ENCODE measurements at places on chromosomes 7 and 10.

DNA sequence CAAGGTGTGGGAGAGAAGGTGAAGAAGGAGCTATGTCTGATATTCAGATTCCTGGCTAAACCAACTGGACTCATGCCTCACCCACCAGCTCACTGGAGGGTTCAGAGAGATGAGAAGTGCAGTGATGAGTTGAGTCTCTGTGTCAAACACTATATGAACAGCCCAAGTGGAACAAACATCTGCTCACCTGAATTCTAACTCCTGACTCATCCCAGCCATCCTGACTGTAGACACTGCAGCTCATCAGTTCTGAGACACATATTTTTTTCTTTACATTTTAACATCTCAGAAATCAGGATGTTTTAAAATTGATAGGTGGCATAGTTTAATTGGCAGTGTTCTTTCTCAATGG is 27.3 kb downstream of the GSDME start:
- DNase-seq = no peak

DNA sequence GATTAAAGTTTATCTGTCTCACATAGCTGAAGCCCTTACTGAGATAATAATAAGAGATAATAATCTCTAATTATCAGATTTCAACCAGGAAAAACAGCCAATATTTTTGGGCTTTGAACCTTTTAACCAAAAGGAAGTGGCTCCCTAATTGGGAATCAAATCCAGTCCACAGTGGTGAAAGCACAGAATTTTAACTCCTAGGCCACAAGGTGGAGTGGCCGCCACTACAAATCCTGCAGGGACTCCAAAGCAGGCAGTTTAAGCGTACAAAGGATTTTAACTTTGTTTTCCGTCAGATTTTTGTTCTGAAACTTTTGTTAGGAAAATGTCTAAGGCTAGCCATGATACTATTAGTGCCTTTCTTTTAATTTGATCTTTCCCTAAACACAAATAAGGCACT is 99.6 kb upstream of the CCNY start:
- DNase-seq = no peak

DNA sequence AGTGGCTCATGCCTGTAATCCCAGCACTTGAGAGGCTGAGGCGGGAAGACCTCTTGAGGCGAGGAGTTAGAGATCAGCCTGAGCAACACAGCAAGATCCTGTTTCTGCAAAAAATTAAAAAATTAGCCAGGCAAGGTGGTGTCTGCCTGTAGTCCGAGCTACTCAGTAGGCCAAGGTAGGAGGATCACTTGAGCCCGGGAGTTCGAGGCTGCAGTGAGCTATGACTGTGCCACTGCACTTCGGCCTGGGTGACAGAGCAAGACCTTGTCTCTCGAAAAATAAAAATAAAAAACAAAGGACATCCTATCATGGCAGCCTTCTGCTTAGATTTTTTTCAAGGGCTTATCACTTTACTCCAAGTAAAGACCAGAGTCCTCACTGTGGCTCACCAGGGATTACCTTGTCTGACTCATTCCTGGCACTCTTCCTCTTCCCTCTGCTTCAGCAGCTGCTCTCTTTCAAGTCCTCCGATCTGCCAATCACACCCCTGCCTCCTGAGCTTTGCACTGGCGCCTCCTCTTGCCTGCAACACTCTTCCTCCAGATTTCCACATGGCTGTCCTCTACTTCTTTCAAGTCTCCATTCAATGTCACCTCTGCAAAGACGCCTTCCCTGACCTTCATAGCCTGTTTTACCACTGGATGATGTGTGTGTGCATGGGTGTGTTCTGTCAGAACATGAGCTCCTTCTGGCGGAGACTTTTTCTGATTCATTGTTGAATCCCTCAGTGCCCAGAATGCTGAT is 7.7 kb downstream of the PRTFDC1 start:
- no peak for DNase-seq

DNA sequence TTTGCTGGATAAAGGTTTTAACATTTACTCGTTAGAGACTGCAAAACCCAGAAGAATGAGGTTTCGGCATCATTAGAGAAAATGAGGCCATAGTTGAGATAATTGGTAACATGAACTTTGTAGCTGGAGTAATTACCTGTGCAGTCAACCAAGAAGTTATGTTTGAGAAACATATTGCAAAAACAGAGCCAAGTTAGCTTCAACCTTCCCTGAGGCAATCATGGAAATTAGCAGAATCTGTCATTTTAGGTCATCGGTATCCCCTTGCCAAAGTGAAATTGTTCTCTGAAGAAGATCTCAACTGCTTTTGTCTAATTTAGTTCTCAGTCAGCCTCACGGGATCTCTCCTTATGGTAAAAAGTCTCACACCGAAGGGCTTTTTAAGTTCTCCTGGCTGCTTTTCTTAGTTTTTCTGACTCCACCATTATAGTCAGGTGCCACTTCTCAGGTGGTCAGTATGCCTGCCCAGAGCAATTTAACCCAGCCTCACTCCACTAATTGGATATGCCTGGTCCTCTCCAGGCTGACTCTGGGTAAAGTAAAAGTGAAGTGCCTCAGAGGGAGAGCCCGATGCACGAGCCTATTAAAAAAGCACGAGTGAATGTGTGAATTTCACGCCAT is 52.5 kb downstream of the NRCAM start:
- no peak for DNase-seq

DNA sequence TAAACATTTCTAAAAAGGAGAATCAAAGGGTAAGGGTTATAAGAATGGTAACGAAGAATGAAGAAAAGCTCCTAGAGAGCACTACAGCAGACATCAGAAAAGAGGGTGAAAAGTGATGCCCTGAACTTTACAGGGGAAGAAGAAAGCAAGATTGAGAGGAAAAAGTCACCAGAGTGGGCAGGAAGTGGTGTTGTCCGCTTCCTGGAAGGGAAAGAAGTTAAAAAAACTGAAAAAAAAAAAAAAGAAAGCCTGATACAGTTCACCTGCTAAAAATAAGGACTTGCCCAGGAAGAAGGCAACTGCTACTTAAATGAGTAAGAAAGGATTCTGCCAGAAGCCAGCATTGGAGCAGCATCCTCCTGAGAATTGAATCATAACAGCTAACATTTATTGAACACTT is 330.1 kb upstream of the PHF14 start:
- no peak for DNase-seq

DNA sequence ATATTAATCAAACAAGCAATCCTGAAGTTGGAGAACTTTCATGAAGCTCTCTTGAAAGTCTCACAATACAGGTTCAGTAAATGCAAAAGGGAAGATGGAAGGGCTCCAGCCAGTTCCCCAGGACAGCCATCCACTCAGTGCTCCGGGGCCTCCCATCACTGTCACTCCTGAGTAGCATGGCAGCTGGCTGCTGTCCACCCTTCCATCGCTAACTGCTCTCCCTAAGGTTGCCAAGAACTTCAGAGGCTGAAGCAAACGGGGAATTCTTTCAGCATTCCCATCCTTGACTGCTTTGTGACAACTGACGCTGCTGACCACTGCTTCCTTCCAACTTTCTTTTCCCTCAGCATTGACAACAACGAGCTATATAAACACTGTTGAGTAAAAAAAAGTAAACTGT is 69.1 kb downstream of the VPS41 start:
- peak; percentile 22 for DNase-seq

DNA sequence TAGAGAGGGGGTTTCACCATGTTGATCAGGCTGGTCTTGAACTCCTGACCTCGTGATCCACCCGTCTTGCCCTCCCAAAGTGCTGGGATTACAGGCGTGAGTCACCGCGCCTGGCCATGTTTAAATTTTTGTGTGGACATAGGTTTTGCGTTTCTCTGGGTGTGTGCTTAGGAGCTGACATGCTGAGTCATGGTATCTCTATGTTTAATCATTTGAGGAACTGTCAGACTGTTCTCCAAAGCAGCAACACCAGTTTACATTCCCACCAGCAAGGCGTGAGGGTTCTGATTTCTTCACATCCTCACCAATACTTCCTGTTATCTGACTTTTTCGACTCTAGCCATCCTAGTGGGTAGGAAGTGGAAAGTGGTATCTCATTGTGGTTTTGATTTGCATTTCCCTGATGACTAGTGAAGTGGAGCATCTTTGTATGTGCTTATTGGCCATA is 153.7 kb downstream of the DNAJB6 start:
- no peak for DNase-seq

DNA sequence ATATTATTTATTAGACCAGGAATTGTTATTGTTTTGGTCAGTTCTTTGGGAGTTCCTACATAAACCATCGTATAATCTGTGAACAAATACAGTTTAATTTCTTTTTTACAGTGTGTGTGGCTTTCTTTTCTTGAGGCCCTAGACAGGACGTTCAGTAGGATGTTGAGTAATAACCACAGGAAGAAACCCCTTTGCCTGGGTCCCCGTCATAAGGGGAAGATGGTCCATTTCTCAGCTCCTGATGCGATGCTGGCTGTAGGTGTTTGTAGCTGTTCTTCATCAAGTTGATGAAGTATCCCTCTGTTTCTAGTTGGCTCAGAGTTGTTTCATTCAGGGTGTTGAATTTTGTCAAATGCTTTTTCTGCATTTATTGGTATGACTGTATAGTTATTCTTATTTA is 219.7 kb upstream of the ADARB2 start:
- no peak for DNase-seq

DNA sequence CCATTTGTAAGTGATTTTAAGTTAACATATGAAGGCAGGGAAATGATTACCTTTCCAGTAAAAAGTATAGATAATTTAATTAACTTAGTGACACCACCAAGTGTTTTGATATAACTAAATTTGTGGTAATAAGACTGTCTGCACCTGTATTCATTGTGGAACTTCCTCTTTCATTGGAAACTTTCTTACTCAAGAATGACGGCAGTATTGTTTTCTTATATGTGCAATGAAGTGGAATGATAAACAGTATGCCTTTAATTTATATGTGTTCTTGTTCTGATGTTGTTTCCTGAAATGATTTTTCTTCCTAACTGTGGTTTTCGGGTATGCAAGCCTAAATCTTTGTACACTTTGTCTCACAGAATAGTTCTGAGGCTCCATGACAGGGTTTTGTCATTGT is 46.4 kb downstream of the CASD1 start:
- DNase-seq = no peak

GRCh38 chr10:70898687-70899086 is 10.3 kb upstream of the PCBD1 start:
- no peak for DNase-seq

DNA sequence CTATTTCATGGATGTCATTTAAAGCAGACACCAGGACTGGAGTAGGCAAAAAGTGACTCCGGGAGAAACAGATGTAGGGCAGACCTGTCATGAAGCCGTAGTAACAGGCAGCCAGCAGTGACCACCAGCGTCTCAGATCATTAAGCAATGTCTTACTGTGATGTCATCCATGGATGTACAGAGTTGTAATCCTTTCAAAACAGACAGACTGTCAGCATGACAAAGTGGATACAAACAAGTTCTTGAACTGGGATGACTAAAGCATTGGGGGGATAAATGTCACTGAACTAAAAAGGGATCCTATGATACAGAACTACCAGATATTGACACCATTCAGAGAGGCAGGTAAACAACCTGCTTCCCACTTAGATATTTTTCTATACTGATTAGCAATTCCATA is 675.5 kb downstream of the PARD3 start:
- DNase-seq = no peak

GRCh38 chr7:127786184-127786583 is 134.2 kb downstream of the SND1 start:
- DNase-seq = no peak

DNA sequence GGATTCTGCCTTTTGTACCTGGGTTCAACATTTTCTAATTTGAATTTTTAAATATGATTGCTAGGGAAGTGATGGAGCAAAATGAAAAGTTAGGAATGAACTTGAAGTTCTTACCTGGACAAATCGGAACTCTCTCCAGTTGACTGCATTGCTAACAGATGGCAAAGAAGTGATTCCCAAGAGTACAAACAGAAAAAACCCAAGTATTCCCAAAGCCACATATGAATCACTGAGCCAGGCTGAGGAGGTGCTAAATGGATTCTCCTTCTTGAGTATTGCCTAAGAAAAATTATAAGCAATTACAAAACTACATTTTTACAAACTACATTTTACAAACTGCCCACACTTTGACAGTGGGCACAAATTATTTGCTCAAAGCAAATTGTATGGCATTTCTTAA is 25.9 kb downstream of the STEAP4 start:
- DNase-seq = no peak

DNA sequence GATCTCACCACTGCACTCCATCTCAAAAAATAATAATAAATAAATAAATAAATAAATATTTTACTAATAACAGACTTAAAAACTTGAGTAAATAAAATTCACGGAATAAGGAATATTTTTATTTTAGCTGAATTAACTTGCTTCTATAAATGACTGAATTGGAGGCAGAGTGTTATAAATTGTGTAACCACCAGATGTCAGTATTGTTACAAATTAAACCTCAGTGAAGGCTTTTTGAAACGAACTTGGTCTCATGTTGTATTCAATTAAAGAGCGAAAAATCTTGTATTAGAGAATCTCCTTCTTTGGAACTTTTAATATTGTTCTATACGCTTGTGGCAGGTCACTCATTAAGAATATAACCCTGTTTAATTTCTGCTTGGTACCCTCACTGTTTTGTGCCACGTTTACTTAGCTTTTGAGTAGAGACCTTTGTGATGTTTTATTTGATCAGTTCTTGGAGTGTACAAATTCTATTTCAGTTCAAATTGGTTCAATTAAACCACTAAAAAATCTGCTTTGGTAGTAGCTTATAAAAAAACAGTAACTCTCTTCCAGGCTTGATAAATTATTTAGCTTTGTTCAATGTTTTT is 45.6 kb upstream of the SCIN start:
- no peak for DNase-seq

DNA sequence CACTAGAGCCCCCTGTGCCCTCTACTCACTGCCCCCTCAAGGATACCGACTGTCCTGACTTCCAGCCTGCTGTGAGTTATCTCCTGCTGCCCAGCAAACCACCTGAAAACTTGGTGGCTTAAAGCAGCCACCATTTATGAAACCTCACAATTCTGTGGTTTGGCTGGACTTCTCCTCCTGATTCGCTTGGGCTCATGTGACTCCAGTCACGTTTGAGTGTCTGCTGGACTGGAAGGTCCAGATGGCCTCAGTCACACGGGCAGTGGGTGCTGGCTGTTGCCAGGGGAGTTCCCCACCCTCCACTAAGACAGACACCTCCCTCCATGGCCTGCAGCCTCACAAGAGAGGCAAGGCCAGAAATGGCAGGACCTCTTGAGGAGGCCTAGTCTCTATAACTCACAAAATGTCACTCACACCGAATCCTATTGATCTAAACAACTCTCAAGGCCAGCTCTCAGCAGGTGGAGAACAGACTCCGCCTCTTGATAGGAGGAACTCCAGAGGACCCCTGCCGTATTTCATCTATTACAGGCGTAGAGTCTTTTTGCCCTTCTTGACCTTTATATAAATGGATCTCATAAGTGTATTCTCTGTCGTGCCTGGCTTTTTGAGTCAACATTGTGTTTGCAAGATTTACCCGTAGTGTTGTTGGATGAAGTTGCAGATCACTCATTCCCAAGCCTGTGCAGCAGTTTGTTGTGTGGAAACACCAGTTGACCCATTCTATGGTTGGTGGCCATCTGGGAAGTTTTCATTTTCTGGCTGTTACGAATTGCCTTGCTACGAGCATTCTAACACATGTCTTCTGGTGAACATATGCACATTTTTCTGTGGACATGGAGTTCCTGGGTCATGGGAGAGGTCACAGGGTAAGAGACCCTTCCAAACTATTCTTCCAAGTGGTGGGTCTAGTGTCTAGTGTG is 48.3 kb downstream of the ZMIZ1 start:
- no peak for DNase-seq
